ENCODE measurements at places on chromosomes 1 and 21.

DNA sequence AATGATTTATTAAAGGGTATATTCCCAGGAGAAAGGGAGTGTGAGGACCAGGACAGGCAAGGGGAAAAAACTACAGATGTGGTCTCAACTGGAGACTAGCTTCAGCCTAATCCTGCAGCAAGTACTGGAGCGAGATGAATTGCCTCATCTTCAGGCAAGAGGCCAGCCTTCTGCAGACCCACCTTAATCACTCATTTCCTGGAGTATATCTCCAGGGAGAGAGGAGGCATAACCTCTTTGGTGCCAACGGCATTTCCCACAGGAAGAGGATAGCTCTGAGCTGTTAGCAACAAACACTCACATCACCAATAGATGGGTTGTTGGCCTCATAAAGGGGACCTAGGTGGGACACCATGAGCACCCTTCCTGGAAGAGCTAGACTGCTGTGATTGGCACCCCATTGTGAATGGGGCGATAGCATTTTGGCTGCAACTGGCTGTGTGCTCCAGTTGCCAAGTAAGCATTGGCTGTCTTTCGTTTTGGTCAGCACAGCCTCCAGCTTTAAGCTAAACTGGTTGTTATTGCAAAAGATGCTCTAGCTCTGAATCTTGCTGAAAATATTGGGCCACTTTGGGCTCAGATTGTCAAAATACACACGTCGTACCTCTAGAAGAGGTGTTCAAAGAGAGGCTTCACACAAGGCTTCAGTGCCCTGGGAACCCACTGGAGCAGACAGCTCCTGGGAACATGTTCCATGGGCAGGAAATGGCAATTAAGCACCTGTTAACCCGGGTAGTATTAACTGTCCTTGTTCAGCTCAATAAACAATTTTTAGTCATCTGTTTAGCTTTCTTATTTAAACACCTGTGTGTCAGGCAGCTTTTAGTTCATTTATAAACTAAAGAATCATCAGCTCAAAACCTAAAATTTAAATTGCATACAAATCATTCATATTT lies 314.8 kb upstream of the C1orf87 start:
- no peak for DNase-seq

- DNase-seq, result no peak
Observed at GRCh38 chr1:160549665-160550006, 26.6 kb upstream of the SLAMF6 start.

DNA sequence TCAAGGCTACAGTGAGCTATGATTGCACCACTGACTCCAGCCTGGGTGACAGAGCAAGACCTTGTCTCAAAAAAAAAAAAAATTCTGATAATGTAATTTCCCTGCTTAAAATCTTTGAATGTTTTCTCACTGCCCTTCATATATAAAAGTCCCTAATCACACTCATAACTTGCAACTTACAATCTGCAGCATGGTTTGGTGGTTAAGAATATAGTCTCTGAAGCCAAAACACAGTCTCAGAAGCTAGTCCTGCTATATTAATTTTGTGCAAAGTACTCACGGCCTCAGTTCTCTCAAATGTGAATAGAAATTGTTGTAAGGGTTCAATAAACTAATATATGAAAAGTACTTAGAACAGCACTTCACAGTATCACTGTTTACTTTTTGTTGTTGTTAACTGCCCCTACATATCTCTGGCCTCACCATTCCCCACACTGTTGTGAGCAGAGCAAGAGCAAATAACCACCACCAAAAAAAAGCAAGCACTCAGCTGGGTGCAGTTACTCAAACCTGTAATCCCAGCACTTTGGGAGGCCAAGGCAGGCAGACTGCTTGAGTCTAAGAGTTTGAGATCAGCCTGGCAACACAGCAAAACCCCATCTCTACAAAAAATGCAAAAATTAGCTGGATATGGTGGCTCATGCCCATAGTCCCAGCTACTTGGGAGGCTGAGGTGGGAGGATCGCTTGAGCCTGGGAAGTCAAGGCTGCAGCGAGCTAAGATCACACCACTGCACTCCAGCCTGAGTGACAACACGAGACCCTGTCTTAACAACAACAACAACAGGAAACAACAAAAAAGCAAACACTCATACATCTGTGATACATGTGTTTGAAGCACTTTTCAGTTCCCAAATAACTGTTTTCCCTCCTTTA lies 22.4 kb downstream of the ASH1L start:
- DNase-seq, result no peak

- DNase-seq, result no peak
Observed at GRCh38 chr1:27876341-27877114, 4.2 kb downstream of the THEMIS2 start.

GRCh38 chr1:227947676-227948492 lies at the start of gene WNT9A:
Gene WNT9A (minus strand): TSS chr1:227947932. CDS start chr1:227947887, 45 bp downstream.
- peak; percentile 79 for DNase-seq

DNA sequence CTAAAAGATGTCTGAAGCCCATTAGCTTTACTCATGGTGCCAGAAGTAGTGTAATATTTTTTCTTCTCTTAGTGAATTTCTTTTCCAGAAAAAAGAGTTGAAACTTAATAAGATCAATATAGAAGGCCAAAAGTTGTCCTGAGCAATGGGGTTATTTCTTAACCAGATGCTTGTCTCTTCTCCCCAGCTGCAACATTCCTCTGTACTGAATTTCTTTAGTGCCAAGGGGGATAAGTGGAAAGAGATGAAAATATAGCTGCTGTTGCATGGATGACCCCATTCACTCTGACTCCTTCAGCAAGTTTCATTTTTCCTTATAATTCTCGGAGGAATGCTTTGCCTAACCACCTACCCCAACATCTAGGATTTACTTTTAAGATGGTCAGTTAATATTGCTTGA lies 675.0 kb downstream of the USP25 start:
- no peak for DNase-seq

- no peak for DNase-seq
Observed at GRCh38 chr1:37998913-37999429, 6.3 kb downstream of the FHL3 start.

- DNase-seq, result no peak
Observed at GRCh38 chr21:14451546-14451945, 68.6 kb upstream of the HSPA13 start.

DNA sequence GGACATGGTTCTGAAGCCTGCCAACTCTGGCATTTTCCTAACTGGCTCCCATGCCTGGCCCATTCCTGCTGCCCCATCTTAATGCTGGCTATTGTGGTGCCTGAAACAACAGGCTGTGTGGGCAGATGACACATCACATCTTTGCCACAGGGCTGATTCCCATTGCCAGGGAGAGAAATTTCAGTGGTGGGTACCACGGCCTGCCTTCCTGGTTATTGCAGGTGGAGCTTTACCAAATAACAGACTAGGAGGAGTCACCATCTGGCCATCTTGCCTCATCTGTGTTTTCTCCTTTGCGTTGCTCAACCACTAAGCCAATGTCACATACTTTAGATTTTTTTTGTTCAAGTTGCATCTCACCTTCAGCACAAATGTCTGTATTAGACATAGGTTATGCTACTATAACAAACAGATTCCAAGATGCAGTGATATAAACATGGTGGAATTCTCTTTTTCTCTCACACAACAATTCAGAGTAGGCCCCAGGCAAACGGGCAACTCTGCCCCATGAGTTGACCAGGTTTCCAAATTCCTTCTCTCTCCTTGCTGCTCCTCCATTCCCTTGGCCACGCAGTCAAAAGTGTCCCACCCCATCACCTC lies 14.1 kb downstream of the CDA start:
- no peak for DNase-seq

GRCh38 chr1:15985611-15986297 lies 9.9 kb upstream of the ZBTB17 start:
- peak; percentile 34 for DNase-seq

GRCh38 chr1:20873311-20873710 lies 86.2 kb upstream of the HP1BP3 start:
- no peak for DNase-seq

DNA sequence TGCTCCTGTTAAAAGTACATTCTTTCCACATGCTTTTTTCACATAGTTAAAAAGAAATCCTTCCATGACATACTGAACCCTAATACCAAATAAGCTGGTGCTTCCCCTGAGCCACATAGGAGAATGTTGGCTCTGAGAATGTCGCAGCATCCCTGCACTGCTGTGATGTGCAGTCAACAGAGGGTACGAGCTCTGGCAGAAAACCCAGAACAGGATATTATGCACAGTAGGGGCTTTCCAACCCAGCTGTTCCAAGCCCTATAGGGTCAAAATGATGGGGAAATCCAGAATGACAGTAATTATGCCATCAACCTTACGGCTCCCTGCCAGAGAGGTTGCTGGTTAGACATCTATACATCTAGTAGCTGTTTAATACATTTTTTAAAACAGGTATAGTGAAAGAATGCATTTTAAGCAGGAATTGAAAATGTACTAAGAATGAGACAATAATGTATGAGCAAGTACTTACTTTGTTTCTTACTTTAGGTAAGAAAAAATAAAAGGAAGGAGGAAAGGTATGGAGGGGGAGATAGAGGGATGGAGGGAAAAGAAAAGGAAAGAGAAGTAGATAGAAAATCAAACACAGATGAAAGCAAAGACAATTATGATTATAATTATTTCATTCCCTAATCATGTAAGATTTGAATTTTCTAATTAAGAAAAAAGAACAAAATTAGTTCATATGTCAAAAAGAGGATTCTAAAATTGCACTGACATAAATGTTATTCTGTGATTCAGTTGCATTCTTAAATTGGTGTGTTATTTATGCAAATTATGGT lies 126.0 kb downstream of the NR5A2 start:
- no peak for DNase-seq

- no peak for DNase-seq
Observed at GRCh38 chr1:164452549-164452948, 106.4 kb upstream of the PBX1 start.

DNA sequence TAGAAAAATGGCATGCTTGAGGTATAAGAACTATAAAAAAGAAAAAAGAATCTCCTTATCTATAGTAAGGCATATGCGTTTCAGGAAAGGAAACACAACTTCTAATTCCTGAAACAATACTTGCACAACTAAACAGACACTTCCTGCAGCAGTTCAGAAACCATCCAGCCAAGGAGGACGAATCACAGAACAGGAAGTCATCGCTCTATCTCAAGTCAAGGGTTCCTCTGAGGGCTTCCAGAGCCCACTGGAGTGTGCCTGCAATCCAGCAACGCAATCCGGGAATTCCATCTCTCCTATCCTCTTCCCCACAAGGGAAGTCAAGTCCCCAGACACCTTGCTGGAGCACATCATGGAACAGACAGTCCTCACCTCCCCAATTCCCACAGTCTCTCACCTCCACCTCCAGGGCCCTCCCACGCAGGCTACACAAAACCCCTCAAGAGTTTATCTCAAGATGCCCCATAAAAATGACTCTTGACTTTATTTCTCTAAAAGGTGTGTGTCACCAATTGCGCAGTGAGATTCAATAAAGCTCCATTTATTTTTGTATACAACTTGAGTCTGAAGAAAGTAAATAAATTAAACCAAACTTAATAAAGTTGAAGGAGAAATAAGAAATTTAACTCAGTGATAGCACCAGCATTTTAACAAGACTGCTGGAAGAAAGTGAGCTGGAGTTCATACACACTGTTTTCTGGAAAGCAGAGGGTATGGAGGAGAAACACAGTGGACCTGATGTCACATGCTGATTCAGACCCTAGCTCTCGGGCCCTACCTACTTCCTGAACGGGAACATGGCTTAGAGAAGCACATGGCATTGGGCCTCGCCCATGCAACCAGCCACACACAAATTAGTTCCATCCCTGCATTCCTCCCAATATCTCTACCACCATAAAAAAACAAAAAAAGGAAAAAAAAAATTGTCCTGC lies 39.9 kb downstream of the SIPA1L2 start:
- DNase-seq, result no peak

GRCh38 chr21:34043333-34043732 lies 30.0 kb upstream of the MRPS6 start:
- DNase-seq, result no peak

DNA sequence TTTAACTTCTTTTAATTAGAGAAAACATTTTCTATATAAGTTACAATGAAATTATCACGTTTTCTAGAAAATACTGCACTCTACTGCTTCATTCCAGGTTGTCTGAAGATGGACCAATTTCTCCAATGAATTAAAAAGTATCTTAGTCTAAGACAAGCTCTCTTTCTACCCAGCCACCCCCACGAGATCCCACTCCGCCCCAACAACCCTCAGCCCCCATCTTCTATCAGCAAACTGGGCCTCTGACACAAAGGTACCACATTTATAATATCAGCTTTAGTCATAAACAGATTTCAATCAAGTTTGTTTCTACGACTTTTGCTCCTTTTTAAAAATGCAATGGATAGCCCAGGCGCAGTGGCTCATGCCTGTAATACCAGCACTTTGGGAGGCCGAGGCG lies 117.8 kb downstream of the RERE start:
- no peak for DNase-seq

- DNase-seq, result no peak
Observed at GRCh38 chr1:24639881-24640280, 3.2 kb upstream of the SRRM1 start.

GRCh38 chr1:245684166-245684565 lies 529.4 kb downstream of the KIF26B start:
- DNase-seq, result no peak

DNA sequence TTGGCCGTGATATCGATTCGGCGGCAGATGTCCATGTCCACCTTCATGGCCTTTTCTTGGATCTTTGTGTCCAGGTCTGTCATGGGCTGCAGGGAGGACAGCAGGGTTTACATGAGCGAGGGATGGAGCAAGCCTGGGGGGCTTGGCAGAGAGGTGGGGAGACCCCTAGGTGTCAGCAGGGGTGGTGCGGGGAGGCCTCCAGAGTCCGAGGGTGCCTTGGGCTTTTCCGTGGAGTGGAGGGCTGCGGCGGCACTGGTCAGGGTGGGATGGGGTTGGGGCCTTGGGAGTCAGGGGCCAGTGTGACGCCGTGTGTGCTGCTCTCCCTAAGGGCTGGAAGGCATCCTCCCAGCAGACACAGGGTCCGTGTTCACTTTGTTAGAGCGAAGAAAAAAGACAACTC lies 16.1 kb upstream of the ALDH4A1 start:
- DNase-seq, result no peak

DNA sequence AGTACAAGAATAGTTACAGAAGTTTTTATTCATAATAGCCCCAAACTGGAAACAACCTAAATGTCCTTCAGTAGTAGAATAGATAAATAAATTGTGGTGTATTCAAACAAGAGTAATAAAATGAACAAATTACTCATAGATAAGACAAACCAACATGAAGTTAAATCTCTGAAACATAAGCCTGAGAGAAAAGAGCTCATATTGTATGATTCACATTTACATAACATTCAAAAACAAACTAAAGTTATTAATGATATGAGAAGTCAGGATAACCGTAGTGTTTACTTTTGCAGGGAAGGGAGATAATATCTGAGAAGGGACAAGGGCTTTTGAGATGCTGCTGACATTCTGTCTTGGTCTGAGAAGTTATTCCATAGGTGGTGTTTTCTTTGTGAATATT lies 13.5 kb downstream of the STPG1 start:
- no peak for DNase-seq

GRCh38 chr1:170063109-170063826 lies 11.2 kb downstream of the KIFAP3 start:
- DNase-seq, result no peak

GRCh38 chr1:40880813-40881549 lies 18.8 kb upstream of the CITED4 start:
- DNase-seq, result no peak
